ENCODE measurements at places on chromosomes 5 and 9.

DNA sequence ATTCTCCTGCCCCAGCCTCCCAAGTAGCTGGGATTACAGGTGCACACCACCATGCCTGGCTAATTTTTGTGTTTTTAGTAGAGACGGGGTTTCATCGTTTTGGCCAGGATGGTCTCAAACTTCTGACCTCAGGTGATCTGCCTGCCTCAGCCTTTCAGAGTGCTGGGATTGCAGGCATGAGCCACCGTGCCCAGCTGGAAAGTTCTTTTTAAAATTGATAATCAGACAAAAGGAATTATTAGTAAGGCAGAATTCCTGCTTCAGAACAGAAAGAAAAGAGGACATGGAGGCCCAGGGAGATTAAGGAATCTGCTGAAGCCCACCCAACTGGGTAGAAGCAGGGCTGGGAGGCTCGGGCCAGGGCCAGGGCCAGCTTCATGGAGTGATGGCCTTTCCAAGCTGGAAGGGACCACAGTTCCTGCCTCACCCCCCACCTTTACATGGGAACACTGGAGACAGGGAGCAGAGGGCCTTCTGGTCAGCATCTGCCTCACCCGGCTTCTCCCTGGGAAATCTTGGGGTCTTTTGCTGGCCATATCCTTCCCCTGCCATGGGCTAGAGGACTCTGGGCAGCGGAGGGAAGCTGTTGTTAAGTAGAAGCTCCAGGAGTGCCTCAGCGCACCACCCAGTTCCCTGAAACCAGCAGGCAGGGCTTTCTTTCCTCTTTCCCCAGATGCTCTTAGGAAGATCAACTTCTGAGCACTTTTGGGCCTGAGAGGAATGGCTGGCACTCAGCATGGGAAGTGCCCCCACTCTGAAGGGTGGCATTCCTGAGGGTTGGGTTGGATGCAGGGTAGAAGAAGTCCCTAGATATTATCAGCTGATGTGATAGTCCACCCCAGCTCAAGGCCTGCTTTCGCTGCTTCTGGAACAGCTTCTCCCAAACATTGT is 70.1 kb downstream of the RGS3 start:
- DNase-seq: no peak

DNA sequence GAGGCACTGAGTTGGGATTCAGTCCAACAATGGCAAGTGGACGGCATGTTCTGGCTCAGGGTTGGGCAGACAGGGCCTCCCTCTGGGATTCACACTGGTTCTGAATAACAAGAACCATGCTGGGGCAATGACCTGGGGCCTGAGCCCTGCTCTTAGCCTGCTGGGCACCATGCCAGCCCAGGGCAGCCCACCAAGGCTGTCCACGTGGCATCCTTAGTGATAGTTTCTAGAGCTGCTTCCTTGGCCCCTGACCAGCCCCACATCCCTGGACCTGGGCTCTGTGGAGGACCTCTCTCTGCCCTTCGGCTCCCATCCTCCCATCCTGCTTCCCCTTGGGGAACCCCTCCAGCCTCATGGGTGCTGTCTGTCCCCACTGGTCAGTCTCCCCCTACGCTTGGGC is 22.3 kb upstream of the OLFM1 start:
- no peak for DNase-seq

GRCh38 chr9:116712781-116713180 is 25.7 kb downstream of the TRIM32 start:
- no peak for DNase-seq

DNA sequence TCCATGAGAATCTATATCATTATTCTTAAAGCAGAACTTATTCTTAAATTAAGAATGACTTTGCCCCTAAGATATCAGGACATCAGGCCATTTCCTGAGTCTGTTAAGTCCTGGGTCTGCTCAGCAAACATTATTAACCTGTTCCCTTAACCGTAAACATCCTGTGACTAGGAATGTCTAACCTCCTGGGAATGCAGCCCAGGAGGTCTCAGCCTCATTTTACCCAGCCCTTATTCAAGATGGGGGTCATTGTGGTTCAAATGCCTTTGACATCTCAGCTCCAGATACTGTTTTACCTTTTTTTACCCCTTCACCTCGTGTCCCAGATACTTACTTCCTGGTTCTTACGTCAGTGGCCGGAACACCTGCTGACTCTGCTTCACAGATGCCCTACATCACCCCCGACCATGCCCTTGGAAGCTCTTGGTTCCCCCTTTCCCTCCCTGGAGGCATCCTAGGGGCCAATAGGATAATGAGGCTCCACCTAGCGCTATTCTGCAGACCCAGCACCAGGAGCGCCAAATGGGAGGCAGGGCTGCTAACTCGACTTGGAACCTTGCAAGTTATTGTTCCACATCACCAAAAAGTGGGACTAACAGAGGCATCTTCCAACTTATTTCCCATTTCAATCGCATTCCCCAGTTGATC is 182.5 kb downstream of the MED10 start:
- DNase-seq: no peak

- no peak for DNase-seq
These were observed 104.6 kb downstream of the CACNA1B start for GRCh38 chr9:137982200-137982599.

GRCh38 chr9:36728651-36729520 is 156.2 kb downstream of the MELK start:
- DNase-seq: peak; percentile 10

DNA sequence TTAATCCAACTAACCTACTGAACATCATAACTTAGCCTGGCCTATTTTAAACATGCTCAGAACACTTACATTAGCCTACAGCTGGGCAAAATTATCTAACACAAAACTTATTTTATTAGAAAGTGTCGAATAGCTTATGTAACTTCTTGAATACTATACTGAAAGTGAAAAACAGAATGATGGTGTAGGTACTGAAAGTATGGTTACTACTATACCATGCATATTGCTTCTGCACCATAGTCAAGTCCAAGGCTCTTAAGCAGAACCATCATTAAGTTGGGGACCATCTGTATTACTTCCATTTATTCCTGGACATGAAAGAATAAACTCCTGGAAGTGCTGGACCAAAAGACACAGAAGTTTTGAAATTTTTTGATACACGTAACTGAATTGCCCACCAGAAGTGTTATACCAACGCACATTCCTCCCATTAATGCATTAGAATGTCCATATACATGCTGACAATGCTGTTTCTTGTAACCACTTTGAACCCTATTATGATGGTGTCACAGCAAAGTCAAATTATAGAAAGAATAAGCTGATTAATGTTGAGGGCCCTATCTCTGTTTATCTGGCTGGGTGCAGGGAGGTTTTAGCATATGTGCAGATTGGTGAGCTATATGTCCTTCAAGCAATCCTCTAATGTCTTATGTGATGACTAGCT is 375.7 kb downstream of the ACTL7B start:
- no peak for DNase-seq

GRCh38 chr5:52896534-52897237 is 92.5 kb upstream of the ITGA2 start:
- DNase-seq: no peak

GRCh38 chr9:7377489-7377888 is 422.1 kb downstream of the DMAC1 start:
- no peak for DNase-seq

GRCh38 chr9:88781628-88782391 is 209.5 kb upstream of the S1PR3 start:
- DNase-seq: no peak

- DNase-seq: no peak
These were observed 24.4 kb upstream of the LMX1B start for GRCh38 chr9:126589349-126589748.

DNA sequence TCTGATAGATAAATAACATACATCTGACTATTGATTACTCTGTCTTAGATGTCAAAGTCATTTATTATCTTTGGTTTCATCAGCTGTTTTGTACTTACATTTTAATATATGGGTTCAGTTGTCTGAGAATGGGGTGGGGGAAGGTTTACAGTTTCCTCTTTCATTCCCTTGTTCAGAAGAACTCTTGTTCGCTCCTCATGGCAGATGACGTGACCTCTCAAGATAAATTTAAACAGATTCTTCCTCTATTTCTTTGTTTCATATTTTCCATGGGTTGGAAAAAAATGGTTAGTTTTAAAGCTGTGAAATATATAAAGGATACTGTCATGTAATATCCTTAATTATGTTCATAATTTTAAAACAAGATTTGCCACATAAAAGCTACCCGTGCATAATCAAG is 61.4 kb downstream of the TSSK1B start:
- DNase-seq: no peak

GRCh38 chr5:111606194-111606593 is 93.9 kb upstream of the STARD4 start:
- no peak for DNase-seq

GRCh38 chr9:81609782-81610739 is 79.3 kb downstream of the TLE1 start:
- peak; percentile 95 for DNase-seq

DNA sequence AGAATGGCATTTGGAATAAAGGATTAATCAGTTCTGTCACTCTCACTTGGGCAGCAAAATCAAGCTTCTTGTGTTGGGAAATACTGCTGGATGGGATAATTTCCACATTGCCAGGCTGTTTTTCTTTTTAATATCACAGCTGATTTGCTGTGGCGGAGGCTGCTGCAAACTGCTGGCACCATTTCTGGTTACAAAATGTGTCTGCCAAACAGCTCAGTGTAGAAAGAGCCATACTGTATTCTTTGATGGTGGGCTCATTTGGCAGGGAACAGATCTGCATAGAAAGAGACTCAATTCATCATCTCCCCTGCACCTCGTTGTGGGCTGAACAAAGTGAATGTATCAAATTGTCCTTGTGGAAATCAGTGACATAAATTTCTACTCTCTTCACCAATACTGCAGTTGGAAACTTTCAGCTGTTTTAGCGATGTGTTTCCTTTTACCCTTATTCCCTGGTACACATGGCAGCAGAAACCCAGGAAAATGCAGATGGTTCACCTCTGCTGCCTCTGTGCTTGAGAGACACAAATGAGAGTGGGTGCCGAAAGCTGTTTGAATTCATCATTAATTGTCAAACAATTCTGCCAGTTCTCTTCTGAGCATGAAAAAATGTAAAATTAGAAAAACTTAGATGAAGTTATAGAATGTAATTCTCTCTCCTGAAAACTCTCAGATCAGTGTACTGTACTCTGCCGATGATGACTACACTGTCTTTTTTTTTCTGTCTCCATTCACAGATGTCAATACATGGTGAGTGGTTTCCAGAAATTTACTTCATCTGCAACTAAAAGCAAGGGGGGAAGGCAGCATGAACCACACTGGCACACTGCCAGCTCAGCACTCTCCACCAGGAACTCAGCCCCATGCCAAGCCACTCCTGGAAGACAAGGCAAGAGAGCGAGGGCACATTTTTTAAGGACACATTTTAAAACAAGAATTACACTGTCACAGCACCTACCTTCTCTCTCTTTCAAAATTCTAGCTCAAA is 75.0 kb downstream of the HMHB1 start:
- DNase-seq: peak; percentile 86

DNA sequence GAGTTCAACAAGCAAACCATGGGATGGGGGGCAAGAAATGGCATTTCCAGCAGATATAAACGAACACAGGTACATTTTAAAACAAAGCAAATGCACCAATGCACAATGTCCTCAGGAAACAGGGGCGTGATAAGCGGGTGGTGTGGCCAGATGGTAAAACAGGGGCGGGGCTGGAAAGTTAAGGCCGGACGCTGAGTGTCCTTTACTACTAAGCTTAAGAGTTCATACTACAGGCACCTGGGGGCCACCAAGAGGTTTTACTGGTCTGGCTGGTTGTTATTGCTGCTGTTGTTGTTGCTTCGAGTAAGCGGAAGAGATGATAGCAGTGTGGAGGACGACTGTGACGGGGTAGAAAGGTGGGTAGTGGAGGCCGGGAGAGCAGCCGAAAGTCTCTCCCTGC is 99.8 kb downstream of the ATPSCKMT start:
- DNase-seq: no peak

DNA sequence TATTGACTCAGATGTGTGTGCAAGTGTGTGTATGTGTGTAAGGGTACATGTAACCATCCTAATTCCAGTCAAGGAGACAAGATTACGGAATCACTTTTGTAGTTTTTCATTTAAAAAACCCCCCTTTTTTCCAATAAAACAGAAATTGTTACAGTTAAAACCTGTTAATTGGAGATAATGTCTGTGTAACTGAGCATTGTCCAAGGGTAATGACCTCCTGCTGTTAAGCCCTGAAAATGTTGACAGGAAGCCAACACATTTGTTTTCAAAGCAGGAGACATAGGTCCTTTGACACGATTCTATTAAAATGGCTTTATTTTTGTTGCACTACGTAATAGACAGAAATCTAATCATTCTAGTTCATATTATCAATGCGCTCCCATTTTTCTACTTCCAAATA is 457.3 kb upstream of the ARRDC3 start:
- DNase-seq: no peak

DNA sequence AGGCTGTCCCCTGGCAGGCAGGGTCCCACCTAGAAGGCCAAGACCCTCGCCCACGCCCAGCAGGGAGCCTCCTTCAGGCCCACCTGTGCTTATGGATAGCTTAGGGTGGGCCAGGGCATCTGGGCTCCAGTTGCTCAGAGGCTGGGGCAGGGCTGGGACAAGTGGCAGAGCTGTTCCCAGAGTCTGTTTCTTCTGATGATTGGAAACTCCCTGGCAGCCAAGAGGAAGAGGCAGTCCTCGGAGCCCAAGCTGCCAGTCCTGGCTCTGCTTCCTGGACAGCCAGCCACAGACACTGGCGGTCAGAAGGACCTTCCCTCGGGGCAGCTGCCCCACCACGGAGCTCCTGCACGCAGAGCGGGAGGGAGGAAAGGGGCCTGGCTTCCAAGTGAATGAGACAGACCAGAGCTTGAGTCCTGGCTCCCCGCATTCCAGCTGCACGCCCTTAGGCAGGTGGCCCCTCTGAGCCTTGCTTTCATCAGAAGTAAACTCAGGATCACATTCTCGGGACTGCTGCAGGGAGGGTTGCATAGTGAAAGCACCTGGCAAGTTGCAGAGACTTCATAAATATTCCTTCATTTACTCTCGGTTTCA is 37.9 kb upstream of the GABRP start:
- DNase-seq: peak; percentile 61

- no peak for DNase-seq
These were observed 47.2 kb downstream of the PTGS1 start for GRCh38 chr9:122418016-122418415.

DNA sequence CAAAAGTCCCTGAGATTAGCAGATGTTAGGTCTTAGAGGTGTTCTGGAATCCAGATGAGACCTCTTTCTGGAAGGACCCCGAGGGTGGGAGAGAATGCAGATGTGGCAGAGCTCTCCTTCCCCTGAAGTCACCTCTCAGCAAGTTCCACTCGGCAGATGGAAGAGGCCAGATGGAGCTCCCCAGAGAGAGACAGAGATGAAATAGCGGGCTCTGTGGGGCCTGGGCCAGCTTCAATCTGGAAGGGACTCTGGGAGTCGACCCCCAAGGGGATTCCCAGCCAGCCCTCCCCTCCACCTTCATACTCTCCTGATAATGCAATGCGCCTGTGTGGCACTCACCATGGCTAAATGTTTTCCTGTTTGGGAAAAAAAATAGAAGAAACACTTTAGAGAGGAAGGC is 60.2 kb downstream of the WNK2 start:
- DNase-seq: no peak
